Activated T-cell treated with anti-CD3 and anti-CD28 coated beads, Interleukin-2, amount 50 U/mL, for 72 hours (primary cell): ENCODE measurements at places on chromosomes 7 and 10.

DNA sequence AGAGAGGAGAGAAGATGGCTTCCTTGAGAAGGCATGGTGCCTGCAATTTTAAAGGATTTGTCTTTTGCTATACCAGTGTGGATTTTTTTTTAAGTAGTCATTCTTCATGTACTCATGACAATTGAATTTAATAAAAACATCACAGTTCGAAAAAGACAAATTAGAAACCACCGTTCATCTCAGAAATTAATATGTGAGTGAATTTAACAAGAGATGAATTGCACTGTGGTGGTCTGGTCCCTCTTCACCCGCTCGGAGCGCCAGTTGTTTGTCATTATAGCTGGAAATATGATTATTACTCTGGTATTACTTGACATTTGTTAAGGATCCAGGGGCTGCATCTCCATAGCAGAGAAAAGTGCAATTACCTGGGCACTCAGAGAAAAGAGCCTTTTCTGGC lies 91.9 kb downstream of the LRRC18 start:
- no peak for DNase-seq

DNA sequence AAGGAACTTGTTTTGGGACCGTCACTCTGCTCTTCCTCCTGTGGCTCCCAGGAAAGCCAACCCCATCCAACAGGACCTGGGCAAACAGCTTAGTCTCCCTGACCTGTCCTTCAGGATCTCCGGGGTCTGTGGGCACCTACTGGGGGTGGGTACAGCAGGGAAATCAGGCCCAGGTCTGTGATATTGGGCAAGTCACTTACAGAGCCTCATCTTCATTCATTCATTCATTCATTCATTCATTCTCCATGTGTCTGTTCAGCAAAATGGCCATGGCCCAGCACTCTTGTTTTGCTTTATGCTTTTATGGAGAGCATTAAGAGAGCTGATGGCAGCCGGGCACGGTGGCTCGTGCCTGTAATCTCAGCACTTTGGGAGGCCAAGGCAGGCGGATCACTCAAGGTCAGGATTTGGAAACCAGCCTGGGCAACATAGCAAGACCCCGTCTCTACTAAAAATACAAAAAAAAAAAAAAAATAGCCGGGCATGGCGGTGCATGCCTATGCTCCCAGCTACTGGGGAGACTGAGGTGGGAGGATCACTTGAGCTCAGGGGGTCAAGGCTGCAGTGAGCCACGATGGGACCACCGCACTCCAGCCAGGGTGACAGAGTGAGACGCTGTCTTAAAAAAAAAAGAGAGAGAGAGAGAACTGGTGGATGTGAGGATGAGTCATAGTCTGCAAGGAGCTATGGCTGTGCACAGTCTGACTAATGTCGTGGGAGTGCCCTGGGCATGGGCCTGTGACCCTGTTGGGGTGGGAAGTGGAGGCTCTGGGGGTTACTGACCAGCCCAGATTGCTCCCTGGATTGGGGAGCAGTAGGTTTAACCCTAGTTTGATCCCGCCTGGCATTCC lies 54.3 kb downstream of the CLIP2 start:
- DNase-seq: peak; percentile 5

DNA sequence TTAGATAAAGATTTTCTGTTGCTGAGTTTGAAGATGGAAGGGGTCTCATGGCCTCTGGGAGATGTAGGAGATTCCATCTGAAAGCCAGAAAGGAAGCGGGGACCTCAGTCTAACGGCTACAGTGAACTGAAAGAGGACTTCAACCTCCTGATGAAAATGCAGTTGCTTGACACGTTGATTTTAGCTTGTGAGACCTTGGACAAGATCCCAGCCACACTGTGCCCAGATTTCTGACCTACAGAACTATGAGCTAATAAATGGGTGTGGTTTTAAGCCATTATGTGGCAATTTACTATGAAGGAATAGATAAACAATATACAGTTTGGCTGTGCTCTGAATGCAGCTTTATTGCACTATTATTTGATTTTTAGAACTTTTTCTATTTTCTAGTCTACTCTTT lies 342.3 kb upstream of the SEMA3D start:
- no peak for DNase-seq

GRCh38 chr7:84191261-84191660 lies 3.3 kb downstream of the SEMA3A start:
- no peak for DNase-seq

- DNase-seq: no peak
These were observed 22.5 kb upstream of the UBE2H start for GRCh38 chr7:129975309-129975708.

DNA sequence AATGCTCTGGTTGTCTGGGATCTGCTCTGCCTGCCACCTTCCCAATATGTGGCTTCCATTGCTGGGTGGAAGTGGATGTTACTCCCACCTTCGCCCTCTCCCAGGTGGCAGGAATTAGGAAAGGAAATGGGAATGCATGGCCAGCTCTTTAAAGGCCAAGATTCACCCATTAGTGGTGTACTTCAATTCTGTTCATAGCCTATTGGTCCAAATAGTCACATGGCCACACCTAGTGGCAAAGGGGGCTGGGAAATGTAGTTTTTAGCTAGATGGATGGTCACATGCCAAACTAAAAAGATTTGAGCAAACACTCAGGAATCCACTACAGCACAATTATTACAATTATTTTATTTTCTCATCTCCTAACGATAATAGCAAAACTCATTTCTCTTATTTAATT lies 135.1 kb downstream of the NPY start:
- no peak for DNase-seq

DNA sequence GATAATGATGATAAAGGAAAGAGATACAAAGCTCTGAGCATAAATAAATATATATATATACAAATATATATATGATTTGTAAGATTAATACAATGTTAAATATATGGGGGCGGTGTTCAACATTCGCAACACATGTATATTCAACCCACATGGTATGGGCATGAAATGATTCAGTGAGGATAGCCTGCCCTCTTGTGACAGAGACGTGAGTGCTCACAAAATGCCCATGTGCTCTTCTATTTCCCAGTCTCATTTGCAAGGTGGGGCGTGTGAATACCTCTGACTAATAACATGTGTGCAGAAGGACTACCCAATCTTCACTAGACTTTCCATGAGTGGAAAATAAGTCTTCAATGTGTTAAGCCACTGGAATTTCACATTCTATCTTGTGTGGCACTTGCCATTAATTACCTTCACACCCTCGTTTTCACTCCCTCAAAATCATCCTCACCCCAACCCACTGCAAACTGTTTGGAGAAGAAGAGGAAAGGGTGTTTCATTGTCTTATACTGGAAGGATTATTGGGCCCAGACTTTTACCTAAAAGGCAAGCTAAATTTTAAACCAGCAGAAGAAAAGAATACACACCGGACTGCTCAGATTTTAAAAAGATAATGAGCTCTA lies 26.9 kb downstream of the ASAH2 start:
- DNase-seq: peak; percentile 25

GRCh38 chr7:31100445-31100844 lies 48.3 kb downstream of the ADCYAP1R1 start:
- DNase-seq: no peak

- DNase-seq: no peak
These were observed 61.3 kb upstream of the DGKI start for GRCh38 chr7:137908106-137908505.

DNA sequence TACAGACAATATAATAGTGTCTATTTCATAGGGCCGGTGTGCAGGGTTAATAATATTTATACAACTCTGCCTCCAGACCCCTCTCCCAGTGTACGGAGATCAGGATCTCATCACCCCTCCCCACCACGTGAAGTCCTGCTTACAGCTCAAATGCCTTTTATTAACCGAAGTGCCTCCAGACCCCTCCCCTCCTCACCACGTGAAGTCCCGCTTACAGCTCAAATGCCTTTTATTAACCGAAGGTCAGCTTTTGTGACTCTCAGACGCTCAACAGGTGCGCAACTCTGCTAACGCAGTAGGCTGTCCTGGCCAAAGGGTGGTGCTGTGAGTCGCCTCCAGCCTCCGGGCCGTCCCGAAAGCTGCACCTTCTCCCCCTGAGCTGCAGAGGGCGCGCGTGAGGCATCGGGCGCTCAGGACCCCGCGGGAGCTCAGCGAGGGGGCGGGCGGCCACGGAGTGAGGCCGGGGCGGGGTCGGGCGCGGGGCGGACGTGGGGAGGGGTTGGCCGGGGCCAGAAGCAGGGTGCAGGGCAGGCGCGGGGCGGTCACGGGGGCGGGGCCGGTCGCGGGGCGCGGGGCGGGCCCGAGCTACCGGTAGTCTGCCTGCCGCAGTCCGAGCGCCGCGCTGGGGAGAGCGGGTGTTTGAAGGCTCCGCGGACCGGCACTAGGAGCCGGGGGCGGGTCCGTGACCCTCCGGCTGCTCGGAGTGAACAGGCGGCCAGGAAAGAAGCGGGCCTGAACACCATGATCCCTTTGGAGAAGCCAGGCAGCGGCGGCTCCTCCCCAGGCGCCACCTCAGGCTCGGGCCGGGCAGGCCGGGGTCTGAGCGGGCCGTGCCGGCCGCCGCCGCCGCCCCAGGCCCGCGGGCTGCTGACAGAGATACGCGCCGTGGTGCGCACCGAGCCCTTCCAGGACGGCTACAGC lies at the start of gene STK17A:
Gene STK17A, plus strand, starts transcription at position 606 of the 921 bp plus-strand sequence. Its CDS starts 136 bp downstream, at position 742.
- peak; percentile 92 for DNase-seq

DNA sequence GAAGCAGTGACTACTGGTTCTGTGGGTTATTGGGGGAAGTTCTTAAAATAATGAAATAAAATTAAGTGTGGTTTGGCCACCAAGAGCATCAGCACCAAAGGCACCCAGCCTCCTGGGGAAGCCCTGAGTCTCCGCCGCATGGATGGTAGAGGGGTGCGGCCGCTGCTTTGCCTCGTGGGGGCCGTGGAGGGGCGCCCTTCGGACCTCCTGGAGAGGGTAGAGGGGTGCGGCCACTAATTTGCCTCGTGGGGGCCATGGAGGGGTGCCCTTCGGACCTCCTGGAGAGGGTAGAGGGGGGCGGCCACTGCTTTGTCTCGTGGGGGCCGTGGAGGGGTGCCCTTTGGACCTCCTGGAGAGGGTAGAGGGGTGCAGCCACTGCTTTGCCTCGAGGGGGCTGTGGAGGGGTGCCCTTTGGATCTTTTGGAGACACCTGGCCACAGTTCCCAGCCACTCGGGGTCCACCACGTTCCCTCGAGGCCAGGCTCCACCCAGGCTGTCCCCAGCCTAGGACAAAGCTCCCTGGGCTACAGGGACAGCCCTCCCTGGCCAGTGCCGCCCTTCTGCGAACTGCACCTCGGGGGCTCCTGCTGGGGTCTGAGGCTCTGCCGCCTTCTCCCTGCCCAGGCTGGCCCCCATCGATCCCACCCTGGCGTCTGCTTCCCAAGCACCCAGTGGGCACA lies 535.1 kb downstream of the PTPRN2 start:
- no peak for DNase-seq
